CD4-positive, alpha-beta T cell treated with Interleukin-17A for 1 hour (primary cell): ENCODE measurements at places on chromosomes 6 and 20.

DNA sequence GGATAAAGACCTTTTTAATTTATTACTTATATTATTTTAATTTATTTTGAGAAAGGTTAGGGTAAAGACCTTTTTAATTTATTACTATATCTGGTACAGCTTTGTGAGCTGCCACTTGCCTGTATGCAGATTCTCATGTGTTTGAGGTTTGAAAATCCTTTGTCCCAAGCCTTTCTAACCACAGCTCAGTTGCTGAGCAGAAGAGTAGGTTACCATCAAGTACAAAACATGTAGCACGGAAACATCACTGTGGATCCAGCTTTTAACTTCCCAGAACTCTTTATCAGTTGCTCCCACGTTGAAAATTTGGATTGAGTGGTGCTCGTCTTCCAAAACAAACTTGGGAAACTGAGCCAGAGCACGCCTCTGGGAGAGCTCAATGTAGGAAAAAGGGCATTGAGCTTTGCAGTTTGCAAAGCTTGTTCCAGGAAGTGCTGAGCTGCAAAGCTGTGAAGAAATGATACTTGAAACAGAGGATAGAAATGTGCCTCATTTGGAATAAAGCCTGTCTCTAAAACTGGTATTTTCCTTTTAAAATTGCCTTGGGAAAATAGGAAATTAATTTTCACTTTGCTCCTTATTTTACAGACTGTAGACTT lies 89.0 kb downstream of the RREB1 start:
- no peak for DNase-seq

- no peak for DNase-seq
Observed at GRCh38 chr6:35718911-35719381, 17.9 kb upstream of the ARMC12 start.

DNA sequence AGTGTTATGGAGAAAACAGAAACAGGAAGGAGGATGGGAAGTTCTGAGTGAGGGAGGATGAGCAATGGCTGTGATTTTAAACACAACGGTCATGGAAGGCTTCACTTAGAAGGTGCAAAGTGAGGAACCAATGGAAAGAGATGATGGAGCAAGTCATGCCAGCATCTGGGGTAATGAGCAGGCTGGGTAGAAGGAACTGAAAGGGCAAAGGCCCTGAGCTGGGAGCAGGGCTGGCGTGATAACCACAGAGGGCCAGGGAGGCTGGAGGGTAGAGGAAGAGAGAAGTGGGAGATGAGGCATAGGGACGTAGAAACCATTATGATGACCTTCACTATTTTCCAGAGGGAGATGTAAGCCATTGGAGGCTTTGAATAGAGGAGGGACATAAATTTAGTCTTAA lies 43.6 kb downstream of the NHLRC1 start:
- no peak for DNase-seq

DNA sequence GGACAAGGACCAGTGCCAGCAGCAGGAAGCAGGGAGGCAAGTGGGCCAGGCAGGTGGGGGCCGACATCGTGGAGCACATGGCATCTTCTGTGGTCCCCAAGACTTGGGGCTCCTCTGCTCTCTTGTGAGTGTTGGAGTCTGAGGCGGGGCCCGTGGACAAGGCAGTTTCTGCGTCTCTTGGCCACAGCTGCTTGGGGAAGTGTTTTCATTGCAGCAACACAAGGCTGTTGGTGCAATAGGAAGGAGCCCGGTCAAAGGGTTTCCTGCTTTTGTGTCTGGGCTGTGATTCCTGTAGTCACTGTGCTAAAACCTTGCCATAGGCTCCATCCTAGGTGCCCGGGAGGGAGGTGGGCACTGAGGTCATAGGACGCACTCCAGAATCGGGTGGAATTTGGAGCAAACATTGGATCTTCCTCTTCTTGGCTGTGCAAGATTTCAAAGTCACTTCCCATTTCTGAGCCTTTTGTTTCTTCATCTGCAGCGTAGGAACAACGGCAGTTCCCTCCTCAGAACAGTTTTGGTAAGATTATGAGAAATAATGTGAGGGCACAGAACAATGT lies at the start of gene SIRPB2:
Gene SIRPB2, minus strand, starts transcription at position 140 of the 560 bp plus-strand sequence. Its CDS starts 61 bp downstream, at position 79.
- no peak for DNase-seq

DNA sequence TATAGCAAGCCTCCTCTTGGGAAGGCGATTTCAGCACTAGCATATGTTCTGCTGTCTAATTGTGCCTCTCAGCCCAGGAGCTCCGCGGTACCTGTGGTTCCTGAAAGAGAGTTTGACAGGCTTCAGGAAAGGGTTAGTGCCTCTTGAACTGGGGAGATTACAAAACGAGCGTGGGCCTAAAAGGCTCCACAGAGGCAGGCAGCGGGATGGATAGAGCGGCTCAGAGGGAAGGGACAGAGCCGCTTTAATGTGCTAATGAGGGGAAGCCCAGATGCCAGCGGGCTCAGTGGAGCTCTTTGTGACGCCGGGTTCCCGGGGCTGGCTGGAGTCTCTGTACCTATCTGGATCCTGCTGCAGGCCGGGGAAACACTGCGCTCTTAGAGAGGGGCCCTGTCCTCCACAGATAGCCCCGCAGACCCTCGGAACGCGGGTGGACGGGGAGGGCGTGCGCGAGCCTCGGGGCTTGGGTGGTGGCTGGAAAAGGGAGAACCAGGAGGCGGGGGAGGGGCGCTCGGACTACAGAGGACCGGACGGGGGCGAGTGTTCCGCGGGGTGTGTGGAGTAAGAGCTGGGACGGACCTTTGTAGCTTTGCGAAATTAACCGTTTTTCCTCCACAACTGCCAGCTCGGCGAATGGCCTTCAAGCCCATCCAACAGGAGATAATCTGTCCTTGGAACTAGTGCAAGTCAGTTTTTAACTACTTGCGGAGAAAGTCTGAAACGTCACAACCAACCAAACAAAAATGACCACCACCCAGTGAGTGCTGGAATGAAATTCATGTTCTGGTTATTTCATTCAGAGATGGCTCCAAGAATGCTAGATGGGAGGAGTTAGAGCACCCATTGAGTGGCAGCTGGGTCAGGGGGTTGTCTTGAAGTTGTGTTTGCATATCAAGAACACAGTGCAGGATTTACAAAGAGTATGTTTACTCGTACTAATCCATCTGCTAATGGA lies 13.0 kb downstream of the SLC35F1 start:
- DNase-seq: no peak

- no peak for DNase-seq
Observed at GRCh38 chr6:119112812-119113530, 34.5 kb upstream of the FAM184A start.

DNA sequence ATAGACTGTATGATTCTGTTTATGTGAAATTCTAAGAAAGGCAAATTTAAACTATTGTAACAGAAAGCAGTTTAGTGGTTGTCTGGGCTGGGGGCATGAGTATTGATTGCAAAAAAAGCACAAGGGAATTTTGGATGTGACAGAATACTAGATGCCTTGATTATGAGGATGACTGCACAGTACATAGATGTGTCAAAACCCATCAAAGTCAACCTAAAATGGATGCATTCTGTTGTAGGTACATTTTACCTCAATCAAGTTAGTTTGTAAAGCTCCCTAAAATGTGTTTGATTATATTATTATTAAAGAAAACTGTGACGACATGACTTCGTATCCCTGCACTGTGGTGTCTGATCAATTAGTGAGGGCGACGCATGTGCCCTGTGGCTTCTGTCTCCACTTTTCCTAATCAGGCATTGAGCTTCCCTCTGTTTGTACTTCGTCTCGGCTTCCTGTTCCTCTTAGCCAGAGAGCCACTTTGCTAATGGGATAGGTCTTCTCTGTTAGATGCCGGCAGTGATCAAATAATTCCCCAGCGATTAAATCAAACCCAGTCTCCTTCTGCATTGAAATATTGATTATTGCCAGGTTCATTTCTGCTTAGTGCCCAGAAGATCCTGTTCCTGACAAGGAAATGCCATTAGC lies 118.3 kb upstream of the GGTLC1 start:
- no peak for DNase-seq

DNA sequence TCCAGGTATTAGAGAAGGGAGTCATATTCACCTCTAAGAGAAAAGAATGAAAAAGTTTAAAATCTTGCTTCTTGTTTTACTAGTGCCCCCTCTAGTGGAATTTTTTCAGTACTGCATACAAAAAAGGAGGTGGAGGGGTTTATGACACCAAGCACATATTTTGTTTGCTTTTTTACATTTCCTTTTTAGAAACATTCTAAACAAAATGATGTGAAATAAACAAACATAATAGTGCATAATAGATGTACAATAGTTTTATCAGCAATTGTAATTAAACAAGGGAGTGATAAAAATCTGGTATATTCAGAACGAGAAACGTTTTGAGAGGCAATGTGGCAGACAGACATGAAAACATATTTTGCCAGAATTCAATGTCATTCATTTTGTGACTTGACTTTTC lies 111.0 kb upstream of the TFAP2D start:
- DNase-seq: peak; percentile 28

DNA sequence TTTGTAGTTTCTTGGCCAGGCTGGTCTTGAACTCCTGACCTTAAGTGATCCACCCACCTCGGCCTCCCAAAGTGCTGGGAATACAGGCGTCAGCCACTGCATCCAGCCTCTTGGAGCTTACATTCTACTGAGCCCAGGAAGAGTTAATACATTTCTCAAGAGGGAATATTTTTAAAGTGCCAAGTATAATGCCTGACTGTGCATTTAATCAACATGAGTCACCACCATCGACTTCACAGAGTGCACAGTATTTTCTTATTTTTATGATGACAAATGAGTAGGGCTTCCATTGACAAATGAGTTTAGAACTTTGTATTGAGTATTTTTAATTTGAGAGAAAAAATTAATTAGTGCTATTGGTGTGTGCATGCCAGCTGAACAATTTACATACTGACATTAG lies 72.2 kb downstream of the SASH1 start:
- DNase-seq: no peak

DNA sequence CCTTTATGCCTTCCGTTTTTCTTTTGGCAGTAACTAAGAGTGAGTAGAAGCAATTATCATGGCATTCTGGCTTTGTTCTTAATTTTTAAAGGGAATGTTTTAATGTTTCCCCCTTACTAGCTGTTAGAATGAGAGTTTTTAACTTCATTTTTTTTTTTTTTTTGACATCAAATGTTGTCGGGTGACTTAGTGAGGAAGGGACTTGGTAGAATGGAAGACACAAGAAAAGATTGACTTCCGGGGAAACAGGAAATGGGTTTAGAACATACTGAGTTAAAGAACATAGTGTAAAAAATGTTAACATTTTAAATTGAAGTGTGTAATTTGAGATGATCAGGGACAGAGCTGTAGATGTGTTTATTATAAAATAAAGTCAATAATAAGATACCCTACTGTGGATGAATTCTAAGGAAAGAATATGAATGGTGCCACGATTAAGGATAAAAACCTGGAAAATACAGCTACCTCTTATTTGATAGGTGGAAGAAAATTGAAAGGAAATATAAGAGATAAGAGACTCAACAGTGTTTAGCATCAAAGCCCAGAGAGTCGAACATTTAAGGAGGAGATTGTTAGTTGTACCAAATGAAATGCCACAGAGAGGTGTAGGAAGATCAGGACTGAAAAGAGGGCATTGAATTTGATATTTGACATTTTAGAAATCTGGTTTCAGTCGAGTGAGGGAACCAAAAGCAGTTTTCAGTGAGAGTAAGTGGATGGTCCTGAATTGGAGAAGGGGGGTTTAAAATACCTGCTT lies 9.4 kb downstream of the HSF2 start:
- peak; percentile 50 for DNase-seq

DNA sequence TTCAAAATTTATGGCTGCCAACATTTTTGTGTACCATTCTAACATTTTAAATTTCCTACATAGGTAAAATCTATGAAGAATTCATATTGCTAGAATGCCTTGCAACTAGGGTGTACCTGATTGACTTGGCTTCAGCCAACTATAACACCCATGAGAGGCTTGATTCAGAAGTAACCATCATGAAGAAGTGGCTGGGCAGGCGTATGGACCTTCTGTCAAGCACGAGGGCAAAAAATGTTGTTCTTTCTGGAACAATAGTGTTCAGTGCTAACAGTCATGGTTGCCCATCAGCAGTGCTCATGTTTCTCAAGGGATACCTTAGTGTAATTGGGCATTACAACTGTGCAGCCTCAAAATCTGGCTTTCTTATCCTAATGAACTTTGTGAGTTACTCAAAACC lies 42.9 kb downstream of the ID4 start:
- no peak for DNase-seq

GRCh38 chr20:4326195-4327065 lies 311.1 kb upstream of the RNF24 start:
- DNase-seq: no peak

DNA sequence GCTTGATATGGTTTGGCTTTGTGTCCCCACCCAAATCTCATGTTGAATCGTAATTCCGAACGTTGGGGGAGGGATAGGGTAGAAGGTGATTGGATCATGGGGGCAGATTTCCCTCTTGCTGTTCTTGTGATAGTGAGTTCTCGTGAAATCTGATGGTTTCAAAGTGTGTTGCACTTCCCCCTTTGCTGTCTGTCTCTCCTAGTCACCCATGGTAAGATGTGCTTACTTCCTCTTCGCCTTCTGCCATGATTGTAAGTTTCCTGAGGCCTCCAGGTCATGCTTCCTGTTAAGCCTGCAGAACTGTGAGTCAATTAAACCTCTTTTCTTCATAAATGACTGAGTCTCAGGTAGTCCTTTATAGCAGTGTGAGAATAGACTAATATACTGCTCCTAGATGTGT lies 19.9 kb downstream of the PFDN4 start:
- no peak for DNase-seq

- DNase-seq: no peak
Observed at GRCh38 chr20:32988008-32988407, 16.2 kb downstream of the SUN5 start.

DNA sequence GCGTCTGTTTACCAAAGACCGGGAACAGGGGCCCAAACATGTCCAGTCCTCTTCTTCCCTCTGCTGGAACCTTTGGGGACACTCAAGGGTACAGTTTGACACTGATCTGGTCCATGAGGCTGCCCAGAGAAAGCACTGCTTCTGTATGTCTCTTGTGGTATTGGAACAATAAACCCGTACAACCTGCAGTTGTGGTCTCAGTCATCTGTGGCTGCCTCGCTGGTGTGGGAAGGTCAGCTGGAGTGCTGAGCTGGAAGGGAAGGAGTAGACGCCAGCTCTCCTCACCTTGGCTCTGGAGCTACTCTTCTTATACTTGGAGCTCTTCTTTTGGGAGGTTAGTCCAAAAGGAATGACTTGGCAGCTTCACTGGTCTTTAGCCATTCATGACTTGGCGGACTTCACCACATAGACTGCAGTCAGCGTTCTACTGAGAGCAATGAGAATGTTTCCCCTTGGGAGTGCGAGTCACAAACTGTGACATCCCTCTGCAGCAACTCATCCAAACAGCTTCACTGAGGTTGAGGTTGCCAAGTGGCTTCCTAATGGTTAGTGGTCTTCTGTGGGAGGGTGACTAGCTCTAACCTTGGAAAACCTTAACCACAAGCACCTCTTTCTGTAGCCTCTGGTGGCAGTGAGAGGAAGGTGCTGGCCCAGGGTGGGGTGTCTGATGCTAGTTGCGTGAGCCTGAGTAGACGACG lies 81.2 kb downstream of the ASXL1 start:
- no peak for DNase-seq

DNA sequence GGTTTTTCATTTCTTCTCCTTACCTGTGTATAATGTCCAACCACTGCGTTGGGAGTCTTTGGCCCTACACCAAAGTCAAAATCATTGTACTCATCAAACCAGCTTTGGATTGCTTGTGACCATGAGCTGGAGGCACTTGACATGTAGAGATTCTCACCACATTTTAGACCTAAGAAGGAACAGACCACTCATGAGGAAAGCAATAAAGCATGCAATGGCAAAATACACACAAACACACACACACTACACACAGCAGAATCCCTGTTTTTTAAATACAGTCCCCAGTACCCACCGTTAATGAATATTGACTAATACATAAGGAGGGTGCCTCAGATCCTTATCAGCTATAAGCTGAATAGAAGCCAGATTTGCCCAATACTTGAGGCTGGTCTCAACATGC lies 10.5 kb downstream of the CRISP3 start:
- DNase-seq: no peak
